Thoracic aorta (tissue), 2 donors: ENCODE measurements at places on chromosomes 3 and 15. TPM values are rescaled to one million over a fixed set of nuclear protein-coding genes. Genes with fewer than 3 reads are reported as not detected.

DNA sequence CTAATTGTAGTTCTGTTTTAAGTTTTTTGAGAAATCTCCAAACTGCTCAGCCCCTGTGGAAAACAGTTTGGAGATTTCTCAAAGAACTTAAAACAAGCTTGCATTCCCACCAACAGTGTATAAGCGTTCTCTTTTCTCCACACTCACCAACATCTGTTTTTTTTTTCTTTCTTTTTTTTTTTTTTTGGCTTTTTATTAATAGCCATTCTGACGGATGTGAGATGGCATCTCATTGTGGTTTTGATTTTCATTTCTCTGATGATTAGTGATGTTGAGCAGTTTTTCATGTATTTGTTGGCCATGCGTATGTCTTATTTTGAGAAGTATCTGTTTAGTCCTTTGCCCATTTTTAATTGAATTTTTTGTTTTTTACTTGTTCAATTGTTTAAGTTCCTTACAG lies 73.1 kb upstream of the COL8A1 start:
- no peak for DNase-seq

The PDE8A gene
- total RNA-seq = 43.7 TPM

DNA sequence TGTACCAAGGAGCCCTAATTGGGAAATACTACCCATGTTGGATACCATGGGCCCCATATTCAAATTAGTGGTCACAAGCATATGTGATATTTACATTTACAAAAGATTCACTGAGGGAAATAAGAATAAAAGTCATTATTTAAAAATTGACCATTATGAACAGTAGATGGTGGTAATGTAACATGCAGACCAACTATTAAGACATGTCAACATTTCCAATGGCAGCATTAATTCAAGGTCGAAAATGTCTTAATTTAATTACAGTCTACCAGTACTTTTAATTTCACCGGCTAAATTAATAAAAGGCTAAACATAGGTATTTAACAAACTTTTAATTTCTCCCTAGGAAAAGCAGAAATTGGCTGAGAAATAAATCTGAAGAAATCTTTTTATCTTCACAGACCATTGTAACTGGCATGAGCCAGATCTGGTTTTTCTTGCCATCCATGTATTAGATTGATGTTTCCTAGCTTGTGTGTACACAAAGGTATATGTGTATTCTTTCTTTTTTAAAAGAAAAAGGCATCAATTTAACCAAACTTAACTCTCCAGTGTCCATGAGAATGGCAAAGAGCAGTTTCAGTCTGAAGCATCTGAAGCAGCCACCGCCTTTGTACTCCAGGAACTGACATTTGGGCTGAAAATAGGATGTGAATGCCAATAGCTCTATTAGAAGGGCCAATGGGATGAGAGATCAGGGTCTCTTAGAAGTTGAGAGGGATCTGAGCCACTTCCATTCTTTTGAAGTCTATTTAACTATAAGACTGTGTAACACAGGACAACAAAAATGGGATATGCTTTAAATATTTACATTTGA lies 26.6 kb downstream of the NEK11 start:
- DNase-seq = no peak

GRCh38 chr3:158802409-158803268 lies 785 bp downstream of the MFSD1 start:
- no peak for DNase-seq

- DNase-seq = no peak
Measured at GRCh38 chr3:150094150-150094933, 123.6 kb upstream of the PFN2 start.

The SELENOK gene
- total RNA-seq = 22.6 TPM

The GOLGA8K gene
- not detected for total RNA-seq

The HGD gene
- not detected for total RNA-seq

The SEMA3B gene
- 57.2 TPM for total RNA-seq

GRCh38 chr15:63833021-63833696 lies 589 bp downstream of the HERC1 start:
- no peak for DNase-seq

GRCh38 chr15:83011271-83012075 lies at the start of gene C15orf40:
C15orf40 (minus strand) TSS chr15:83011639; CDS start chr15:83011607, 32 bp downstream.
- peak; percentile 45 for DNase-seq

GRCh38 chr15:65330934-65331645 lies 26.6 kb downstream of the RNU5B-1 start:
- DNase-seq = no peak

DNA sequence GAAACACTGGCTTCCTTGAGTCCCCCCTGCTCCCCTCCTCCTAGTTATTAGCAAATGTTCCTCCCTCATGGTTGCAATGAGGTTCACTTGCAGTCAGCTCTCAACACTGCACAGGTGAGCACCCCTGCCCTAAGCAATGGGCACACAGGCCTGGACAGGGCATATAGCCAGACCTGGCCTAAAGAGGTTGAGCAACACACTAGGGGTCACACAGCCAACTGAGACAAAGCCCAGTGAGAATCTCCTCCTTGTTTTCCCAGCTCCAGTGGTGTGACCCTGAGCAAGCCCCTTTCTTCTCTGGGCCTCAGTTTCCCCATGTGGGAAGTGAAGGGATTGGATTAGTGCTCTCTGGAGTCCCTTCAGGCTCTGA lies 49.9 kb downstream of the ATP2B2 start:
- no peak for DNase-seq

GRCh38 chr3:136634821-136635220 lies 117.4 kb downstream of the STAG1 start:
- no peak for DNase-seq

- DNase-seq = no peak
Measured at GRCh38 chr3:29971895-29972294, 634.5 kb upstream of the TGFBR2 start.

DNA sequence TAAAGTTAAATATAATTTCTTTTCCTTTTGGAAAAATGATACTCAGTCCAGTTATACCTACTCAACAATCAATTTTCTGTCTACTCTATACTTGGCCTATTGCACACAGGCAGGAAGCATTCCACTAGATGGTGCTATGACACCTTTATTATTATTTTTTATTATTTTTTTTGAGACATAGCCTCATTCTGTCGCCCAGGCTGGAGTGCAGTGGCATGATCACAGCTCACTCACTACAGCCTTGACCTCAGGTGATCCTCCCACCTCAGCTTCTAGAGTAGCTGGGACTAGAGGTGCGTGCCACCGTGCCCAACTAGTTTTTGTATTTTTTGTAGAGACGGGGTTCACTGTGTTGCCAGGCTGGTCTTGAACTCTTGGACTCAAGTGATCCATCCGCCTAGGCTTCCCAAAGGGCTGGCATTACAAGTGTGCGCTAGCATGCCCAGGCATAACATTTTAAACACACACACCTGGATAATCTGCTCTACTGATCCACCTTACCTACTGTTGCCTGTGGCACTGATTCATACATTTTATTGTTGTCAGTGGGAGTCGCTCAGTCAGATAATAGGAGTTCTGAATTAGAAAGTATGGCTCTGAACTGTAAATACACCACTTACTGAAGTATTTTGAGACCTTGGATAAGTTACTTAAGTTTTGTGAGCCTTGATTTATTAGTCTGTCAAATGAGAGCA lies 56.2 kb downstream of the EIF3J start:
- no peak for DNase-seq

The PRRT3 gene
- 3.3 TPM for total RNA-seq

The MORC1 gene
- total RNA-seq = not detected

- DNase-seq = peak; percentile 6
Measured at GRCh38 chr15:93146196-93146595, 57.2 kb upstream of the RGMA start.

The TP53BP1 gene
- total RNA-seq = 23.2 TPM
